ENCODE measurements at places on chromosomes 2 and 18.

DNA sequence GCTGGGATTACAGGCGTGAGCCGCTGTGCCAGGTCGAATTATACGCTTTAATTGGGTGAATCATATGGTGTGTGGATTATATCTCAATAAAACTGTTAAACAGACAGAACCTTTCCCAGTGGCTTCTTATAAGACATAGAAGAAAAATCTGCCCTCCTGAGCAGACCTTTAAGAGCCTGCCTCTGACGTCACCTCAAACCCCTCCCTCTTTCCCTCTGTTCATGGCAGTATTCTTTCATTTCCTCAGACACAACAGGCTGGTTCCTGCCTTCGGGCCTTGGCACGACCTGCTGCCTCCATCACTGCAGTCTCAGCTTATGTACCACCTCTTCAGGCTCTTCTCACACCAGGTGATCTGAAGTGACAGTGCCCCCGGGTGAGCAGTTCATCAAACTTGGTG, 14.0 kb upstream of the PDIA6 start:
- DNase-seq = no peak

GRCh38 chr2:75157435-75157834, 41.9 kb downstream of the TACR1 start:
- DNase-seq = no peak

DNA sequence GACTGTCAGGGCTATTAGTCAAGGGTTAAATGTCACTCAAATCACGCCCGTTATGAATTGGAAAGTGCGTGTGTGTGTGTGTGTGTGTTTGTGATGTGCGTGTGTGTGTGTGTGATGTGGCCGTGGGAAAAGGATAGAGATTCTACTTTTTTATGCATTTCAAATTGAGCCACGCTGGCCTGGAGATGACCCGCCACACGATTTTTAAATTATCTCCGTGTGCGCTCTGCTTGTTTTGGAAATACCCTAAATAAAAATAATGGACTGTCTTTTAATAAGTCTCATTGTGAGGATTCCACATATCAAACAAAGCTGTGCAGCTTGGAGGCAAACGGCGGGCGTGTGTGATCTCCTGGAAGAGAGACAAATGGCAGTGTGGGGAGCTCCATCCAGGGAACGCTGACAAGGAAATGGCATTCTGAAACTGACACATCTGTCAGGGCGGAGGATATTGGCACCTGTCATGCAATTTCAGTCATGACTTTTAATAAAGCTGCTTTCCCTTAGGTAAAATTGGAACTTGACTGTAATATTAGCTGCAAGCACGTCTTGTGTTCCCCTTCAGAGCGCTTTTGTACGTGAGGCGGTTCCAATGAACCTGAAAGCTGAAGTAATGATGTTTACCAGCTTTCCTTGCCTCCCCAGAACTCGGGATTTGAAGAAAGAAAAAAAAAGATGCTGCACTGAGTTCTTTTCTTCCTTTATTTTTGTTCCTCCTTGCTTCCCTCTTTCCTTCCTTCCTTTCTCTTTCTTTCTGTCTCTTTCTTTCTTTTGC, 381.8 kb upstream of the SMIM21 start:
- no peak for DNase-seq

- DNase-seq = no peak
These were observed 585.6 kb downstream of the NUP35 start for GRCh38 chr2:183709829-183710228.

- DNase-seq = no peak
These were observed 111.1 kb downstream of the ACOXL start for GRCh38 chr2:110843496-110843895.

DNA sequence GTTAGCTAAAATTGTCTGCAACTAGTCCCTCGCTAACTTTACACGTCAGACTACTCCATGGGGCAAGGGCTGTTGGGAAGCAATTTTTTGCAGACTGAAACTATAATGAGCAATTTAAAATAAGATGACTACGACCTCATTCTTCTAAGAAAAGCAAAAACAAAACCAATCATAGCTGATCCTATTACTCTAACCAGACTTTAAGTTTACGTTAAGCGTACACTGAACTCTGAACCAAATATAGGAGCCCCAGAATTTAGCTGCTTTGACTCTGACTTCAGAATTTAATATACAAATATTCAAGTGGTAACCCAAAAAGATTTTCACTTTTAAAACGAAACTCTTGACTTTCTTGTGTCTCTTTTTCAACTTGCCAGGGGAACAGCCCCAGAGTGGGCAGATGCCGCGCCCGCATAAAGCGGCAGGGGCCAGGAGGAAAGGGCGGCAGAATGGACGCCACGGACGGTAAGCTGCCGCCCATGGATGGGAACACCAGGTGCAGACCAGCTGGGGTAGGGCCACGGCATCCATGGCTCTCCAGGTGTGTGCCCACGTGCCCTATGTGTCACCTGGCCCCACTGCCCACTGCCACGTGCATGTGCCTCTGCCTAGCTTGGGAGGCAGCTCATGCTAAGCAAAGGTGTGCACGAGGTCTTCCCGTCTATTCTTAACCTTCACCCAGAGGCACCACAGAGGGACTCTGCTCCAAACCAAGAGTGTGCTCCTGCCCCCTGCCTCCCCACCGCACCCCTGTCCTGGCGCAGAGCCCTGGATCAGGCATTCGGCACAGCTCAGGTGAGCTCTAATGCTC, 217.6 kb downstream of the HDAC4 start:
- no peak for DNase-seq

DNA sequence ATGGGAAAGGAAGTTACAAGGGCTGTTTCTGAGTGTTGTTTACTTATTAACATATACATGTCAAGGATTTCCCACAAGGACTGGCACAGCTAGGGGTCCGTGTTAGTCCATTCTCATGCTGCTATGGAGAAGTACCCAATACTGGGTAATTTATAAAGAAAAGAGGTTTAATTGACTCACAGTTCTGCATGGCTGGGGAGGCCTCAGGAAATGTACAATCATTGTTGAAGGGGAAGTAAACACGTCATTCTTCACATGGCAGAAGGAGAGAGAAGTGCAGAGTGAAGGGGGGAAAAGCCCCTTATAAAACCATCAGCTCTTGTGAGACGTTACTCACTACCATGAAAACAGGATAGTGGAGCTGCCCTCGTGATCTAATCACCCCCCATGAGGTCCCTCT, 128.9 kb upstream of the CELF4 start:
- no peak for DNase-seq

- DNase-seq = no peak
These were observed 162.9 kb upstream of the KYNU start for GRCh38 chr2:142714600-142714999.

DNA sequence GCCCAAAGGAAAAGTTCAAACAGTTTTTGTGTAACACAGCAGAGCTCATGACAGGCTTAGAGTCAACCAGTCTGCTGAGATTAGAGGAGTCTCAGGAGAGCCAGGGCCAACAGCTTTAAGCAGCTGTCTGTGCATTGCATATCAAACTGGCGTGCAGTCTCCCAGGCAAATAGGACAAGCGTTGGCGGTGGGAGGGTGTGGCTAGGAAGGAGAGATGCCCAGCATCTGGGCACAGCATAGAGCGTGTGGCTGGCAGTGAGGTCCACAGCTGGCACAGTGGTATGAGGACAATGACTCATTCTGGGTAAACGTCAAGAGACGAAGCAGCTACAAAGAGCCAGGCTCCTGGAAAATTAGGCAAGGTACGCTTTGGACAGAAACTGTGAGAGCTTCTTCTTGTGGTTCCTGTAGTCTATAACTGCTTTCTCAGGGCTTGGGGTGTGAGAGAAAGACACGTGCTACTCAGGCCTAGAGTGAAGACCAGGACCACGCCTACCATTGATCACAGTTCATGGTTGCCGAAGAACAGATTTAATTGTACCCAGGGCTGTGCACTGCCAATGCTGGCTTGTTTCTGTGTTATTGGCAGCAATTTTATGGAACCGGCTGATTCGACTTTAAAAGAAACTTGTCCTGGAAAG, 14.8 kb downstream of the ZAP70 start:
- peak; percentile 37 for DNase-seq

- DNase-seq = no peak
These were observed 709.1 kb upstream of the CHAC2 start for GRCh38 chr2:53058526-53058925.

DNA sequence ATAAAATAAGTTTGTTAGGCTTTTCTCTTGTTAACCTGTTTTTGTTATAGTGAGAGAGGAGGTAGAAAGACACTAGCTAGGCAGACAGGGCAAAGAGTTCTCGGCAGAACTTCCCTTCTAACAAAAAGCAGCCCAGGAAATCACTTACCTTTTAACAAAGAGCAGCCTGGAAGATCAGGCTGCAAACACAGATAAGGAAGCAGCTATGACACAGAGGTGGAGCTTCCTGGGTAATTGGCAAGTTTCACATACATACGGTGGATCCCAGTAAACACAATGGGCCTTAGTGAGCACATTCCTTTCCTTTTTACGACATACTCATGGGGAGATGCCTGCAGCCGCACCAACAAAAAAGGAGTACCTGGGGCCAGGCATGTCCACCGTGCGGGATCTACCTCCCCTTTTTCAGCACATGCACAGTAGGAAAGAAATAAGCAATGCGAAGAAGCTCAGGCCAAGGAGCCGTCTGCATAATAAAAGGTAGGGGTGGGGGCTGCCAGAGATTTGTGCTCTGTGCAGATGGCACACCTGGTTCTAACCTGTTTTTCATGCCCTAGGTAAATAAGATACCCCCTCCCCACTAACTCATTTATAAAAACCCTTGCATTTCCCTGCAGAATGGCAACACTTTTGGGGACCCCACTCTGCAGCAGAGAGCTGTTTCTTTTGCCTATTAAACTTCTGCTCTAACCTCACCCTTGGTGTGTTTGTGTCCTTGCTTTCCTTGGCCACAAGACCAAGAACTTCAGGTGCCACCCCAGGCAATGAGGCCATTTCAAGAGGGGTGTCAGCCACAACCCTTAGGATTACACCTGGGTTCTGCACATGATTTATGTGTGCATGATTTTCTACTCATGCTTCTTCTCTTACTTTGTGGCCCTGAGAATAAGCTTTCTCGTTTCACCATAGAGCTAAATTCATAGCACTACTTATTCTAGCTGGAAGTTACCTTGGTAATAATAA, 26.5 kb downstream of the MDH1 start:
- DNase-seq = no peak

DNA sequence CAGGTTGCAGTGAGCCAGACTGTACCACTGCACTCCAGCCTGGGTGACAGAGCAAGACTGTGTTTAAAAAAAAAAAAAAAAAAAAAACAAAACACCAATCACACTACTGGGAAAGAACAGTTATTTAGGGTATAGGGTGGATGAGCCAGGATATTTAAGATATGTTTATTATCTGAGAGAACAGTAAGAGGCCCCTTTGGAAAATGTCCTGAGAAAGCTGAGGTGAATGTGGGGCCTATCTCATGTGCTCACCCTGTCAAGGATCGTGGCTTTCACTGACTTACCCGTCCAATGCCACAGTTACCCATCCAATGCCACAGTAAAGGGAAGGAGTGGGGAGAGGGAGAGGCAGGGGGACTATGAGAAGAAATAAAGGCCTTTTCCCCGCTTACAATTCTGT, 19.9 kb upstream of the ENOSF1 start:
- no peak for DNase-seq

DNA sequence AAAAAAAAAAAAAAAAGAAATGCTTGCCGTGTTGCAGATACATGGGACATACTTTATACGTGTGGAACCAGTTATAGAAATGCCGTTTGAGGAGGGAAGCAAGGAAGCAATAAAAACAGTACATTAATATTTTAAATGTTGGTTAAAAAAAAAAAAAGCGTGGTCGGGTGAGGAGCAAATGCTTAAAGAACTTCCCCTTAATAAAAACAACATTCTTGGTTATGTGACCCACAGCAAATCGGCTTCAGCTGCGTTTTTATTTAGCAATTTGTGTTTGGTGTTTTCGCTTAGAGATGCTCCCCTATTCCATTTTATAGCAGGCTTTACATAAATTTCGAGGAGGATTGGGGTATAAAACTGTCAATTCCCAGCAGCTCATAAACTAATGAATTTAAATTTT, 223.6 kb downstream of the LRRTM1 start:
- DNase-seq = no peak

- no peak for DNase-seq
These were observed 1.1 kb downstream of the HIBCH start for GRCh38 chr2:190318514-190318913.

DNA sequence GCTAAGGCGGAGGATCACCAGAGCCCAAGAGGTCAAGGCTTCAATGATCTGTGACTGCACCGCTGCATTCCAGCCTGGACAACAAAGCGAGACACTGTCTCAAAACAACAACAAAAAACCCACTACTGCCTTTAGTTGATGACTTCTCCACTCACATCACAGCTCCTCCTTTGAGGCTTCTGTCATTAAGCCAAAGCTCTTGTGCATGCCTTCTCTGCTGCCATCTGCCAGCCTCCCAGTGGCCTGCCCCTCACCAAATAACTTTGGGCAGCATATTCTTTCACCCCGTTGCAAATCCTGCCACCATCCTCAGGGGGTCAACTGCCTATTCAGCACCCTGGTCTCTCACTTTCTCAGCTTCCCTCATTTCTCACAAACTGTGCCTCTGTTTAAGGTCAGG, 27.5 kb downstream of the OSBPL1A start:
- no peak for DNase-seq

DNA sequence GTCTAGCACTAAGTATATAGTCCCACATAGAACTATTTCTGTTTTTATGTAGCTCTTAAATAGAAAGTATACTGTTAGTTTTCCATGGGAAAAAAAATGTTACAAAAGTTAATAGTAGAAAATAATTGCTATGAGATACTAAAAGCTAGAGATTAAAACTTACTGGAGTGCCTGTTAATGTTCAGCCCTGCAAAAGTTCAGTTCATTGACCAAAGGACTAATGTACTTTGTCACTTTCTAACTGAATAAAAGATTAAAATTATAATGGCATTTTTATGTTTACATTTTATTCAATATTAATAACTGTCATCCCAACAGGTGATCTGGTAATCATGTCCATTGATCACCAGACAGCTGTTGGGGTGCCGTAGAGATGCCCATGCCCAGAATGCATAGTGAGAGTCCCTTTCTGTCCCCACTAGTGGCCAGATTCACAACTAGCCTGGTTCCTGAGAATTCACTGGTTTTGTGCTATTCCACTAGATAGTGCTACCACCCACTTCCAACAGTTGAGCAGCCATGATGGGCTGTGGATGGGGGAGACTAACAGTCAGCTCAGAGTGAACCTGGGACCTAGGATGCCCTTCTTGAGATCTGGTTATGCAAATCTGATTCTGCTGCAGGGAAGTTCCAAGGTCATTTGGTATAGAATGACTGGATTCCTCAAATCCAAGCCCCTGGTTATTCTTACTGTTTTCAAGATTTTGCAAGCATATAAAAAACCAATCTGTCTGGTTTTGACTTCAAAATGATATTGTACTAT, 57.8 kb downstream of the AFTPH start:
- no peak for DNase-seq

GRCh38 chr18:53443831-53444230, 780.6 kb downstream of the MBD2 start:
- no peak for DNase-seq

GRCh38 chr2:122138561-122138960, 383.1 kb downstream of the TSN start:
- no peak for DNase-seq

DNA sequence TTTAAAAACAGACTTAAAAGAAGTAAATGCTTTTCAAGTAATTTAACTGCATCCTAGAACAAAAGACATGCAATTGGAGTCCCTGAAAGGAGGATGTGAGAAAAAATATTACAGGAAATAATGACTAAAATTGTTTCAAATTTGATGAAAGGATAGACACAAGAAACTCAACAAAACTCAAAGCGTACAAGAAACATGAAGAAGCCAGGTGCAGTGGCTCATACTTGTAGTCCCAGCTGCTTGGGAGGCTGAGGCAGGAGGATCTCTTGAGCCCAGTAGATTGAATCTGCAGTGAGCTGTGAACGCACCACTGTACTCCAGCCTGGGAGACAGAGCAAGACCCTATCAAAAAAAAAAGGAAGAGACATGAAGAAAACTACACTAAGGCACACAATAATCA, 118.1 kb upstream of the SLC39A10 start:
- DNase-seq = no peak

GRCh38 chr18:7291046-7291445, 60.2 kb downstream of the LRRC30 start:
- DNase-seq = no peak
